ENCODE measurements at places on chromosomes 4 and X. TPM values are rescaled to one million over a fixed set of nuclear protein-coding genes. Genes with fewer than 3 reads are reported as not detected.

- H3K27me3 ChIP-seq = no peaks in the 10 kb centered on the region
- H3K27ac ChIP-seq = no peak overlapping the region
- H3K4me3 ChIP-seq = no peak overlapping the region
- no peaks in the 10 kb centered on the region for H3K36me3 ChIP-seq
- H3K4me1 ChIP-seq = no peaks in the 10 kb centered on the region
Measured at GRCh38 chr4:186979961-186980745, 256.5 kb upstream of the FAT1 start.

ADAD1 gene
- not detected for total RNA-seq

- no peaks in the 10 kb centered on the region for H3K4me1 ChIP-seq
- no peaks in the 10 kb centered on the region for H3K27me3 ChIP-seq
- H3K4me3 ChIP-seq = no peak overlapping the region
- no peaks in the 10 kb centered on the region for H3K36me3 ChIP-seq
- DNase-seq = no peak
Measured at GRCh38 chrX:101108284-101108683, 10.3 kb downstream of the CENPI start.

DCLK2 gene
- 1.1 TPM for total RNA-seq

GRCh38 chrX:19865567-19866363 lies 21.6 kb downstream of the SH3KBP1 start:
- no peak for DNase-seq
- H3K27ac ChIP-seq = no peak overlapping the region
- H3K4me3 ChIP-seq = no peak overlapping the region
- H3K4me1 ChIP-seq = peaks cover 11% of the 10 kb centered on the region
- no peaks in the 10 kb centered on the region for H3K27me3 ChIP-seq

SNX25 gene
- total RNA-seq = 9.8 TPM

CXCL9 gene
- total RNA-seq = 0.51 TPM

DNA sequence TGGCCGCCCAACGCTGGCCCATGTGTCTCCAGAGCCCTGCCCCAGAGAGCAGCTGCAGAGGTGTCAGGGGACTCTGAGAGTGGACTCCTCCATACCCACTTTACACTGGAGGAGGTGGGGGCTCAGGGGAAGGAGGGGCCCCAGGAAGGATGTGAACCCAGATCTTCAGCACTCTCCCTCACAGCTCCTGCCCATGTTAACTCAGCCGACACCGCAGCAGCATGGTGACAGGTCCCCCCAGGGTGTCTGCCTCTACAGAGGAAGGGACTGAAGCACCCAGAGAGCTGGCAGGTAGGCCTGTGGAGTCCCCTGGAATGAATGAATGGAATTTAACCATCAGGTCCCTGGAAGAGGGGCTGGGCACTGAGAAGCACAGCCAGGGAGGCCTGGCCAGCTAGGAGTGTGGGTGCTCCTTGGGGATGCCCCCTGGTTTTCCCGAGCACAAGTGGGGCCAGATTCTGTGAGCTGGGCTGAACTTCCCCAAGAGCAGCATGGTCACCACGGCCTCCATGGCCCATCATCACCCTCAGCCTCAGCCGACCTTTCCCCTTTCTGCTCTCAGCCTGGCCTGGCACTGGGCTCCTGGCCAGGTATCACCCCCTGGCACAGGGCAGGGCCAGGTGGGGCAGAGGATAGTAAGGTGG lies 21.9 kb downstream of the SH3BP2 start:
- peaks cover 46% of the 10 kb centered on the region for H3K4me1 ChIP-seq
- DNase-seq = no peak
- no peaks in the 10 kb centered on the region for H3K27me3 ChIP-seq
- H3K27ac ChIP-seq = no peak overlapping the region
- no peak overlapping the region for H3K4me3 ChIP-seq
- no peaks in the 10 kb centered on the region for H3K36me3 ChIP-seq

- no peaks in the 10 kb centered on the region for H3K27me3 ChIP-seq
- no peaks in the 10 kb centered on the region for H3K36me3 ChIP-seq
- no peak overlapping the region for H3K4me3 ChIP-seq
Measured at GRCh38 chr4:142447009-142447408, 399.1 kb downstream of the INPP4B start.
